ENCODE measurements at places on chromosomes 7 and 10.
A peak's percentile ranks its signal among the peaks of the same experiment; 100 is the strongest.

DNA sequence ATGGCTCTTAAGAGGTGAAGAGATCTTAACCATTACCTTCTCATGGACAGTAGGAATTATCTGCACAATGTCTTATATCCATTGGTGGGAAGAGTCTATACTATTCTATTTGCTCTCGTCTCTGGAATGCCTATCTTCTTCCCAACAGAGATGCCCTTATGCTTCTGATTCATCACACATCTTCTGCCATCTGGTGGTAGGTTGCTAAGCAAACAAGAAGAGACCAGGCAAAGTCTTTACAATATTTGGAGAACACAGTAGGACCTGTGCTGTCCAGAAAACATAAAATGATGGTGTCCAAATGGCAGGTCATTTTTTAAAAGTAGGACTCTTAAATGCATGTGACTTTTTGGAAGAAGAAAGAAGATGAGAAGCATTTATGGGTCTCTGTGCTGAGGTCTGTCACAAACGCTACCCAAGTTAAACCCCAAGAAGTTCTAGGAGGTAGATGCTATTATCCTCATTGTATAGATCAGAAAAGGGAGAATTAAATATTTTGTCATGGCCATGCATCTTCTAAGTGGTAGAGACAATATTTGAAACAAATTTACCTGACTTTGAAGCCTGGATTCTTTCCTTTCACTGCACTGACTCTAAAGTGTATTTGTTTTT, 67.8 kb upstream of the NXPH1 start:
- no peaks in the 10 kb centered on the region for H3K4me1 ChIP-seq
- H3K36me3 ChIP-seq = no peaks in the 10 kb centered on the region
- no peak overlapping the region for H3K4me3 ChIP-seq
- H3K27ac ChIP-seq = no peak overlapping the region

GRCh38 chr10:83343676-83344075, 795.6 kb upstream of the GHITM start:
- no peaks in the 10 kb centered on the region for H3K4me1 ChIP-seq
- DNase-seq = no peak
- no peaks in the 10 kb centered on the region for H3K36me3 ChIP-seq
- no peaks in the 10 kb centered on the region for H3K27me3 ChIP-seq
- H3K4me3 ChIP-seq = no peak overlapping the region
- no peak overlapping the region for H3K27ac ChIP-seq

- peaks cover 22% of the 10 kb centered on the region for H3K4me1 ChIP-seq
- no peak for DNase-seq
- peaks cover 1% of the 10 kb centered on the region for H3K36me3 ChIP-seq
- no peak overlapping the region for H3K4me3 ChIP-seq
- peaks cover 3% of the 10 kb centered on the region for H3K27me3 ChIP-seq
- H3K27ac ChIP-seq = no peak overlapping the region
These were observed 97.8 kb upstream of the KLF6 start for GRCh38 chr10:3882855-3883254.

- H3K4me1 ChIP-seq = peaks cover 9% of the 10 kb centered on the region
- peaks cover 33% of the 10 kb centered on the region for H3K27me3 ChIP-seq
- no peaks in the 10 kb centered on the region for H3K36me3 ChIP-seq
- H3K27ac ChIP-seq = no peak overlapping the region
- no peak overlapping the region for H3K4me3 ChIP-seq
- DNase-seq = no peak
These were observed 22.6 kb downstream of the NKX2-3 start for GRCh38 chr10:99555371-99555770.

GRCh38 chr10:42926843-42927242, 144.2 kb downstream of the BMS1 start:
- no peaks in the 10 kb centered on the region for H3K4me1 ChIP-seq
- no peaks in the 10 kb centered on the region for H3K36me3 ChIP-seq
- no peak overlapping the region for H3K27ac ChIP-seq
- no peak overlapping the region for H3K4me3 ChIP-seq
- peaks cover 7% of the 10 kb centered on the region for H3K27me3 ChIP-seq

DNA sequence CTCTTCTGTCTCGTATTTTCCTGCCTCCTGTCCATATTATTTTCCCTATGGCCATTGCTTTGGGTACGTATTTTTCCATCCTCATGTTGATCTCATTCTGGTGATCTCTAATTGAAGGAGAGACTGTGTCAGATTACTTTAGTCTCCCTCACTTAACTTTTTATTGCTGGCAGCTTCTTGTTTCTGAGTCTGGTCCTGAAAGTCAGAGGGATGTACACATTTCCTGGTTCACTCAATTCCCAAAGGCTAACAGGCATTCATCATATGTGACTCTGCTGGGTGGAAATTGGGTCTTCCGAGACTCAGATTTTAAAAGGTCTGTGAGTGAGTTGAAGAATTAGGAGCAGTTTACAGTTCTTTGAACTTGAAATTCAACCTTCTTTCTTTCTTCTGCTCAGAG, 10.9 kb downstream of the UMAD1 start:
- H3K4me3 ChIP-seq = no peak overlapping the region
- no peak for DNase-seq
- H3K27me3 ChIP-seq = no peaks in the 10 kb centered on the region
- peaks cover 7% of the 10 kb centered on the region for H3K36me3 ChIP-seq
- peaks cover 47% of the 10 kb centered on the region for H3K4me1 ChIP-seq

- H3K27ac ChIP-seq = no peak overlapping the region
- no peak overlapping the region for H3K4me3 ChIP-seq
- H3K36me3 ChIP-seq = no peaks in the 10 kb centered on the region
- no peaks in the 10 kb centered on the region for H3K4me1 ChIP-seq
- H3K27me3 ChIP-seq = peaks cover 18% of the 10 kb centered on the region
These were observed 12.4 kb upstream of the SCRN1 start for GRCh38 chr7:30001998-30002397.

- peaks cover 2% of the 10 kb centered on the region for H3K27me3 ChIP-seq
- H3K4me3 ChIP-seq = no peak overlapping the region
- H3K4me1 ChIP-seq = peaks cover 20% of the 10 kb centered on the region
- H3K36me3 ChIP-seq = no peaks in the 10 kb centered on the region
- DNase-seq = no peak
These were observed 104.2 kb downstream of the CABCOCO1 start for GRCh38 chr10:61766927-61767326.

DNA sequence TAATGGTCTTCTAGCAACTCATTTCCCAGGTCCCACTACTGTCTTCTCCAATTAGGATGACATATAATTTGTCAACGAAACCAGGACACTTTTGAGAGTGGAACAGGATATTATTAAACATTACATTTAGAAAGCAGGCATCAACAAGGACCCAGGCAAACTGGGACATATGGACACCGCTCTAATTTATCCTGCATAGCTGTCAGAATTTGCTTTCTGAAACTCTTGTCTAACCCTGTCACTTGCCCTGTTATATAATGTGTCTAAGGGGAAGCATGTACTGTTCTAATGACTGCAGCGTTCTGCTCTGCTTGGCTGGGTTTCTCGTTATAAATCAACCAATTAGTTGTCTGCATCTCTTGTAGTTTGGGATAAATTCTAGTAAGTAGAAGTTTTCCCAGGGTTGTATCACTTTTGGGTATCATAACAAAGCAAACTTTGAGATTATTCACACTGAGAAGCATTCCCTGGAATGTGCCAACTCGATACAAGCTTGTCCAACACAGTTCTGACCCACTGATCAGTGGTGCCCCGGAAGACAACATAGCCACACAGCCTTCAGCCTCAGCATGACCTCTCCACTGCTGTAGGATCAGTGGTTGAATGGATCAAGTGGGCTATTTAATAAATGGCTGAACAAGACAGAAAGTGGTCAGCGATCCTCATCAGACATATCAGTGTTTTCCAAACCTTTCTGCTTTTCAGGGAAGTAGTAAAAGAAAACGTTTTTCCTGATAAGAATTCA, 228.1 kb downstream of the KIF20B start:
- H3K4me3 ChIP-seq = no peak overlapping the region
- no peaks in the 10 kb centered on the region for H3K36me3 ChIP-seq
- no peak for DNase-seq
- H3K27me3 ChIP-seq = peaks cover 3% of the 10 kb centered on the region

DNA sequence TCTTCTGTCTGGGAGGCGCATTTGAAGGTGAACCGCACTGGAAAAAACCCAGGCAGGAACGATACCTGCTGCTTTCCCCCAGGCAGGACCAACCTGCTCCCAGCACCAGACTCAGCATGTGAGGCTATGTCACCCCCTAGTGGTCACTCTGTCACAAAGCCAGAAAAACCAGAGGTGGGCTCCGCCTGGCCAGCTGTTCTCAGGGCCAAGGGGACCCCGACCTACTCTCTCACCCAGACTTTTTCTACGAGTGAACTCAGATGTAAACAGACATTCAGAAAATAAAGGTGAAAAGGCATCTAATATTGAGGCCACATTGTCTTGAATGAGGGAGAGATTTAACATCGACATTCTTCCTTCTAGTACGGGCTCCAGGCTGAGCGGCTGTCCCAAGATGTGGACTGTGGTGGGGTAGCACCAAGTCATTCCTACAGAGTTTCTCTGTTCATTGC, 117.3 kb downstream of the PRKAG2 start:
- no peaks in the 10 kb centered on the region for H3K36me3 ChIP-seq
- H3K4me1 ChIP-seq = peaks cover 25% of the 10 kb centered on the region
- peak; percentile 75 for DNase-seq
- H3K4me3 ChIP-seq = no peak overlapping the region
- H3K27ac ChIP-seq = no peak overlapping the region

GRCh38 chr7:72028267-72028666, 383.9 kb downstream of the CALN1 start:
- H3K4me1 ChIP-seq = no peaks in the 10 kb centered on the region
- no peak overlapping the region for H3K4me3 ChIP-seq
- H3K27ac ChIP-seq = no peak overlapping the region

DNA sequence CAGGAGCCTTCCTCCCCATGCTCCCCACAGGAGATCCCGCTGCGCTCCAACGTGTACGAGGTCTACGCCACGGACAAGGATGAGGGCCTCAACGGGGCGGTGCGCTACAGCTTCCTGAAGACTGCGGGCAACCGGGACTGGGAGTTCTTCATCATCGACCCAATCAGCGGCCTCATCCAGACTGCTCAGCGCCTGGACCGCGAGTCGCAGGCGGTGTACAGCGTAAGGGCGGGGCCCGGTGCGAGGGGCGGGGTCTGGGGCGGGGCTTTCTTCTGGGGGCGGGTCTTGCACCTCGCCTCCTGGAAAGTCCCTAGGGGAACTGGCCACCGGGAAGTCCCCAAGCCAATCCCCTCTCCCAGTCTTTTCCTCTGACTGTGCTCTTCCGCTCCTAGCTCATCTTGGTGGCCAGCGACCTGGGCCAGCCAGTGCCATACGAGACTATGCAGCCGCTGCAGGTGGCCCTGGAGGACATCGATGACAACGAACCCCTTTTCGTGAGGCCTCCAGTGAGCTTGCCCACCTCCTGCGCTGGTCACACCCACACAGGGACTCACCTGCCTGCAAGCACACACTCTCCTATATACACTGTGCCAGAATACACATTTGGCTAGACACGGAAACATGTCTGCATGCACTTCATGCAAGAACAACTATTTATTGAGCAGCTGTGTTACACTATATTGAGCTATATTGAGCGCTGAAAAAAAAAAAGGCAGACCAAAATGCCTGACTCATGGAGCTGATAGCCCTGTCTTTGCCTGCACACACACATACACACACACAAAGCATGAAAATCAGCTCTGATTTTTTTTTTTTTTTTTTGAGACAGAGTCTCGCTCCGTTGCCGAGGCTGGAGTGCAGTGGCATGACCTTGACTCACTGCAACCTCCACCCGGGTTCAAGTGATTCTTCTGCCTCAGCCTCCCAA, 32.7 kb upstream of the VSIR start:
- peak; percentile 28 for DNase-seq
- H3K4me1 ChIP-seq = peaks cover 2% of the 10 kb centered on the region
- H3K36me3 ChIP-seq = no peaks in the 10 kb centered on the region
- no peak overlapping the region for H3K4me3 ChIP-seq

DNA sequence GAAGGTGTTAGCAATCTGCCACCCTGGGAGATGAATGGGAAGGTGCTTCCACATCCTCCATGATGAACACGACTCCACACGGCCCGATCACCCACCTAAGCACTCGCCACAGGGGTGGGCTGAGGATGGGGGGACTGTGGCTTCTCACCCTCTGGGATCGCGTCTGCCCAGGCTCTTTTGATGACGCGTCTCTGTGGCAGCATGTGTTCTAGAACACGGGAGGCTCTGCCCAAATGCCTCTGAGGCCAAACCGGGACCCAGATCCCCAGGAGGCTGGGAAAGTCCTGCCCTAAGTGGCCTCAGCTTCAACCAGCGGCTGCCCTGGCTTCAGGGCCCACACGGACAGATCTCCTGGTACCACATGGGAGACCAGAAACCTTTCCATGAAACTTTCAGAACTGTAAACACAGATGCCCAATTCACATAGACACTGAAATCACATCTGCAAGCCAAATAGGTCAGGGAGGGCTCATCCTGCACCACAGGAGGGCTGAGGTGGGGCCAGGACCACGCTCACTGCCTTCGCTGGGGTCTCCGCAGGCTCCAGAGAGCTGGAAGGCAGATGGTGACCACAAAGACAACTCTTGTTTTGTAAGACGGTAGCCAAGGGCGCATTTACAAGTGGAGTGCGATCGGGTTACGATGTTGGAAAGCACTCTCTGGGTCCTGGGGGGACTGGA, 200.6 kb downstream of the PTPRN2 start:
- no peaks in the 10 kb centered on the region for H3K4me1 ChIP-seq
- H3K27ac ChIP-seq = no peak overlapping the region
- peaks cover 7% of the 10 kb centered on the region for H3K27me3 ChIP-seq
- no peaks in the 10 kb centered on the region for H3K36me3 ChIP-seq
- DNase-seq = no peak

DNA sequence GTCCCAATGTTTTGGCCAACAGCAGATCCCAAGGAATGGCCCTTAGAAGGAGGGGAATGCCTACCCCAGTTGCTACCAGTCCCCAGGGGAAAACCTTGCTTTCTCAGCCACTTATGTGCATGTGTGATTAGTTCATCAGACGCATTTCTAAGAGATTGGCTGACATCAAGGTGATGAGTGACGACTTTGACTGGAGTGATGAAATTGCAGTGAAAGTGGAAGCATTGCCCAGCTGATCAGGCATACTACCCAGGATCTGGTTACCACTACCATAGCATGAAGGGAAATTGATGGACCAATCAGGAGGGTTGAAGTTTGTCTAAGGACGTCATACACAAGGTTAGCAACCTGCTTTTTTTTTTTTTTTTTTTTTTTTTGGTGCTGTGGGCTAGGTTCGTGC, 90.3 kb upstream of the ELMO1 start:
- H3K27me3 ChIP-seq = no peaks in the 10 kb centered on the region
- H3K27ac ChIP-seq = no peak overlapping the region
- DNase-seq = no peak
- no peak overlapping the region for H3K4me3 ChIP-seq
- H3K4me1 ChIP-seq = no peaks in the 10 kb centered on the region

- no peak overlapping the region for H3K27ac ChIP-seq
- no peaks in the 10 kb centered on the region for H3K4me1 ChIP-seq
- H3K36me3 ChIP-seq = no peaks in the 10 kb centered on the region
These were observed 707.3 kb downstream of the GRID1 start for GRCh38 chr10:85659331-85659730.
